ENCODE measurements at places on chromosomes 7 and 10.
A peak's percentile ranks its signal among the peaks of the same experiment; 100 is the strongest.

DNA sequence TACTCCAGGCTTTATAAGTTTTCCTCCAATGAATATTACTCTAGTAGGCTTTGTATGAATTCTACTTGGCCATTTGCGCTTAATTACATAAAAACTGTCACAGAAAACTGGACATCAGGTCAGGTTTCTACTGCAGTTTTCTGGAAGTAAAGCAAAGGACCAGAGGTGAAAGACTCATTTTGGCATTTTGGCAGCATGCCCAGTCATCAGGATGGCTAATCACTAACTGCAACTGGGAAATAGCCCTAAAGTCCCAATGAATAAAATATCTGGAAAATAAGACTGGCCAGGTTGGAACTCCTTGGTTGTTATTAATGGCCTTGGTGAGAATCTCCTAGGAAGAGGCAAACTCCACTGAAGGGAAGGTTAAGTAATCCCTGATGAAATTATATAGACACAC, 75.5 kb downstream of the COPG2 start:
- H3K4me1 ChIP-seq = no peaks in the 10 kb centered on the region
- no peaks in the 10 kb centered on the region for H3K27me3 ChIP-seq
- H3K4me3 ChIP-seq = no peak overlapping the region
- peaks cover 47% of the 10 kb centered on the region for H3K36me3 ChIP-seq

GRCh38 chr10:14270370-14270769, 60.4 kb downstream of the FRMD4A start:
- H3K27me3 ChIP-seq = peaks cover 4% of the 10 kb centered on the region
- no peaks in the 10 kb centered on the region for H3K36me3 ChIP-seq
- H3K4me3 ChIP-seq = no peak overlapping the region
- no peaks in the 10 kb centered on the region for H3K4me1 ChIP-seq
- DNase-seq = no peak

DNA sequence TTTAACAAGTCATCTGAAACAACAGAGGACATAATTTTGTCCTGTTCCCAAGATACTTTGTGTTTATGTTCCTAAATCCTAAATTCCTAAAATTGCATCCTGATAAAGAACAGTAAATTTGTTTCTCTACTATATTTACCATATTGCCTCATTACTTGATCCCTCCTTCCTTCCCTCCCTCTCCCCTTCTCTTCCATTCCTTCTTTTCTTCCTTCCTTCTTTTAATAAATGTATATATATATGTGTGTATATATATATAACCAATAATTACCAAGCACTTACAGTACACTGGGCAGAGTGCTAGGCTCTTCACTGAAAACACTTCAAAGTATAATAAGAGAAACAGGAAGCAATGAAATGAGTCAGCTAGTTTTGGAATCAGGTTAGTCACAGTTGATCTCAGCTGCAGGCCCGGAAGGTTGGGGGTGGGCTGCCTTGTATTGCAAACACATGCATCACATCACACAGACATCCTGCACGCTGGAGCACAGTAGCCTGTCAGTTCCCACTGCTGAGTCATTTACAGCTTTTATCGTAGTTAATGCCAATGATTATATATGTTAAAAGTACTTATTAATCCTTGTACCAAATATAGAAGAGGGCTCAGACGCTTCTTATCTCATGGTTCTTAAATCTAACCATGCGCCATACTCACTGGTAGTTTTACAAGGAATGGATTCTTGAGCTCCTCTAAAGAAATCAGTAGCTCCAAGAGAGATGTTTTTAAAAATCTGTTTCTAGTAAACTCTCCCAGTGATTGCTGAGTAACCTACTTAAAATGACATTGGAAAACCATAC, 551.7 kb downstream of the GRM8 start:
- peaks cover 11% of the 10 kb centered on the region for H3K27me3 ChIP-seq
- peaks cover 12% of the 10 kb centered on the region for H3K4me1 ChIP-seq
- no peak for DNase-seq
- H3K27ac ChIP-seq = no peak overlapping the region
- no peak overlapping the region for H3K4me3 ChIP-seq

- no peaks in the 10 kb centered on the region for H3K36me3 ChIP-seq
- H3K27ac ChIP-seq = no peak overlapping the region
- H3K27me3 ChIP-seq = no peaks in the 10 kb centered on the region
- H3K4me3 ChIP-seq = no peak overlapping the region
- DNase-seq = no peak
- no peaks in the 10 kb centered on the region for H3K4me1 ChIP-seq
Observed at GRCh38 chr7:135512135-135512887, 2.4 kb upstream of the CNOT4 start.

DNA sequence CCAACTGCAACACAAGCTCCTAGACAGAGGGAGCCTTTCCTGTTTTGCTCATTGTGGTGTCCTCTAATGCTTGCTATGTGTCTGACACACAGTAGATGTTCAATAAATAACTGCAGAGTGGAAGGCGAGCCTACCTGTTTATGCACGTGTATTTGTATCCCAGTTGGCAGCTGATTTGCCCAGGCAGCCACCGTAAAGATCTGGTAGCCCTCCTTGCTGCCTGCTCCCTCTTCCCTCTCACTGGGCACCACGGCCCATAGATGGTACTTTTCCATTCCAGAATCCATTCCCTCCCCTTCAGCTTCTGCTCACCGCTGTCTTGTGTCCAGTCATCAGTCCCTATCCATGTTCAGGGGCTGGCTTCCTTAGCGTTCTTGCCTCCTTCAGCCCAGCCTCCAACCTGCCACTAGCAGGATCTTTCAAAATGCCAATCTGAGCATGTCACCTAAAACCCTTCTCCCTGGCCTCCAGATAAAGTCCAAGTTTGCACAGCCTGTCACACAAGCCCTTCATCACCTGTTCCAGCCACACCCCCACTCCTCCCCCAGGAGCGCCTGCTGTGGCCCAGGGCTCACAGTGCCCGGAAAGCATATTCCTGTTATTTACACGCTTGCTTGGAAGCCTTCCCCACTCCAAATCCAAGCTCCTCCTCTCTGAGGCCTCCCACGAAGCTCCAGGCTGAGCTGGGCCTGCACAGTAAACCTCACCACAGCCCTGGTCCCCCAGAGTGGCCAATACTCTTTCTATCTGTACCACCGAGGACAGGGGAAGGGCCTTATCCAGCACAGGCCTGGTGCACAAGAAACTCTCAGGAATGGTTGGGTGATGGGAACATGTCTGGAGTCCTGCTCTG, 21.0 kb downstream of the ZCCHC24 start:
- no peaks in the 10 kb centered on the region for H3K27me3 ChIP-seq
- peaks cover 20% of the 10 kb centered on the region for H3K4me1 ChIP-seq
- peak overlapping the region; percentile 67 for H3K27ac ChIP-seq
- no peak for DNase-seq
- peaks cover 30% of the 10 kb centered on the region for H3K36me3 ChIP-seq
